ENCODE measurements at places on chromosomes 7 and 10. TPM values are rescaled to one million over a fixed set of nuclear protein-coding genes. Genes with fewer than 3 reads are reported as not detected.

Gene SEMA3C
- polyA plus RNA-seq, result 127 TPM

Gene LLCFC1
- polyA plus RNA-seq, result not detected

Gene TAX1BP1
- polyA plus RNA-seq, result 56.9 TPM

Gene RSPH10B
- polyA plus RNA-seq, result 0.23 TPM

Gene ACTL6B
- polyA plus RNA-seq, result not detected

Gene TFEC
- 6.1 TPM for polyA plus RNA-seq

Gene UNC5B
- 11.9 TPM for polyA plus RNA-seq

Gene ANXA8L1
- 0.15 TPM for polyA plus RNA-seq

Gene SORCS1
- polyA plus RNA-seq, result 4.2 TPM

Gene SRRT
- 95.8 TPM for polyA plus RNA-seq

Gene RPA3
- polyA plus RNA-seq, result 24.8 TPM

Gene PRR15
- polyA plus RNA-seq, result 3.7 TPM

Gene NODAL
- 0.21 TPM for polyA plus RNA-seq

Gene TAC1
- polyA plus RNA-seq, result 0.52 TPM

Gene C10orf62
- polyA plus RNA-seq, result not detected

Gene PPP1R17
- not detected for polyA plus RNA-seq

Gene CALHM3
- not detected for polyA plus RNA-seq

Gene CALML3
- polyA plus RNA-seq, result 0.79 TPM

Gene GGCT
- polyA plus RNA-seq, result 37.0 TPM

Gene VWA2
- polyA plus RNA-seq, result 0.23 TPM

Gene DEPP1
- 26.0 TPM for polyA plus RNA-seq

Gene ATOH7
- polyA plus RNA-seq, result not detected

Gene ZPBP
- not detected for polyA plus RNA-seq

Gene CRYGN
- 0.15 TPM for polyA plus RNA-seq

Gene SMKR1
- not detected for polyA plus RNA-seq

Gene CNTNAP2
- polyA plus RNA-seq, result 18.8 TPM

Gene SPDYE2
- 4.9 TPM for polyA plus RNA-seq

Gene CYP2C8
- 0.65 TPM for polyA plus RNA-seq

Gene SLC18A3
- polyA plus RNA-seq, result not detected

Gene LRRC4
- 2.4 TPM for polyA plus RNA-seq

Gene SRGN
- 20.3 TPM for polyA plus RNA-seq

Gene BAZ1B
- polyA plus RNA-seq, result 46.3 TPM

Gene PDE1C
- polyA plus RNA-seq, result 5.0 TPM

Gene PALS2
- 8.0 TPM for polyA plus RNA-seq

Gene CXCL12
- 205 TPM for polyA plus RNA-seq

Gene CHAT
- polyA plus RNA-seq, result not detected

Gene CADPS2
- polyA plus RNA-seq, result 8.9 TPM

Gene ZNF862
- 8.6 TPM for polyA plus RNA-seq

Gene RSPH10B2
- 0.10 TPM for polyA plus RNA-seq

Gene ABCB4
- 0.39 TPM for polyA plus RNA-seq

Data from muscle of leg (tissue), 16 donors.